ENCODE measurements at places on chromosomes 12 and 14. TPM values are rescaled to one million over a fixed set of nuclear protein-coding genes. Genes with fewer than 3 reads are reported as not detected.

Gene KLHL33
- 0.60 TPM for total RNA-seq

Gene OVCH1
- total RNA-seq: under 0.01 TPM

Gene BICDL1
- not detected for total RNA-seq

Gene KCNC2
- total RNA-seq: not detected

Gene IAPP
- not detected for total RNA-seq

Gene FGF23
- not detected for total RNA-seq

Measured in bronchial smooth muscle cell (primary cell).